ENCODE measurements at places on chromosomes 12 and 14. TPM values are rescaled to one million over a fixed set of nuclear protein-coding genes. Genes with fewer than 3 reads are reported as not detected.

The DLGAP5 gene
- total RNA-seq, result 5.4 TPM

The KCNMB4 gene
- total RNA-seq, result 0.16 TPM

The KLRD1 gene
- total RNA-seq, result 0.09 TPM

The NANOG gene
- total RNA-seq, result not detected

The CAPZA3 gene
- total RNA-seq, result not detected

The SOAT2 gene
- 0.16 TPM for total RNA-seq

The CMKLR1 gene
- not detected for total RNA-seq

The AREL1 gene
- 18.5 TPM for total RNA-seq

The TRIM9 gene
- under 0.01 TPM for total RNA-seq

The ACIN1 gene
- total RNA-seq, result 101 TPM

The RTN1 gene
- 0.16 TPM for total RNA-seq

The CLEC4D gene
- total RNA-seq, result not detected

The LRP1-AS gene
- not detected for total RNA-seq

The MGP gene
- 6.7 TPM for total RNA-seq

The SUPT16H gene
- total RNA-seq, result 61.8 TPM

The AP1G2 gene
- total RNA-seq, result 15.0 TPM

The NTF3 gene
- total RNA-seq, result not detected

The AKAP5 gene
- total RNA-seq, result under 0.01 TPM

The PKP2 gene
- not detected for total RNA-seq

The PMCH gene
- total RNA-seq, result 0.16 TPM

The VSX2 gene
- not detected for total RNA-seq

The NXPH4 gene
- total RNA-seq, result 0.79 TPM

The ATP2A2 gene
- 74.6 TPM for total RNA-seq

The KRR1 gene
- 32.9 TPM for total RNA-seq

The SLCO1C1 gene
- total RNA-seq, result not detected

The IL31 gene
- not detected for total RNA-seq

Measured in bronchial smooth muscle cell (primary cell).